ENCODE measurements at places on chromosomes 5 and 9.

- H3K4me3 ChIP-seq: no peak overlapping the region
- H3K36me3 ChIP-seq: no peaks in the 10 kb centered on the region
- no peaks in the 10 kb centered on the region for H3K4me1 ChIP-seq
- no peak for DNase-seq
- H3K27me3 ChIP-seq: no peaks in the 10 kb centered on the region
Observed at GRCh38 chr5:33035851-33036527, 324.9 kb downstream of the NPR3 start.

- H3K4me3 ChIP-seq: peak overlapping the region; percentile 41
- H3K36me3 ChIP-seq: peaks cover 16% of the 10 kb centered on the region
- H3K27ac ChIP-seq: peak overlapping the region; percentile 35
- H3K27me3 ChIP-seq: no peaks in the 10 kb centered on the region
Observed at GRCh38 chr5:141597394-141597793, 21.4 kb downstream of the DIAPH1 start.

GRCh38 chr5:1299511-1299850 is 4.6 kb upstream of the TERT start:
- H3K4me1 ChIP-seq: peaks cover 7% of the 10 kb centered on the region
- no peak for DNase-seq
- no peak overlapping the region for H3K27ac ChIP-seq

GRCh38 chr9:6418764-6419163 is 5.8 kb downstream of the UHRF2 start:
- H3K27ac ChIP-seq: peak overlapping the region; percentile 73
- no peaks in the 10 kb centered on the region for H3K27me3 ChIP-seq
- DNase-seq: no peak
- H3K4me1 ChIP-seq: peaks cover 56% of the 10 kb centered on the region
- H3K4me3 ChIP-seq: peak overlapping the region; percentile 72

DNA sequence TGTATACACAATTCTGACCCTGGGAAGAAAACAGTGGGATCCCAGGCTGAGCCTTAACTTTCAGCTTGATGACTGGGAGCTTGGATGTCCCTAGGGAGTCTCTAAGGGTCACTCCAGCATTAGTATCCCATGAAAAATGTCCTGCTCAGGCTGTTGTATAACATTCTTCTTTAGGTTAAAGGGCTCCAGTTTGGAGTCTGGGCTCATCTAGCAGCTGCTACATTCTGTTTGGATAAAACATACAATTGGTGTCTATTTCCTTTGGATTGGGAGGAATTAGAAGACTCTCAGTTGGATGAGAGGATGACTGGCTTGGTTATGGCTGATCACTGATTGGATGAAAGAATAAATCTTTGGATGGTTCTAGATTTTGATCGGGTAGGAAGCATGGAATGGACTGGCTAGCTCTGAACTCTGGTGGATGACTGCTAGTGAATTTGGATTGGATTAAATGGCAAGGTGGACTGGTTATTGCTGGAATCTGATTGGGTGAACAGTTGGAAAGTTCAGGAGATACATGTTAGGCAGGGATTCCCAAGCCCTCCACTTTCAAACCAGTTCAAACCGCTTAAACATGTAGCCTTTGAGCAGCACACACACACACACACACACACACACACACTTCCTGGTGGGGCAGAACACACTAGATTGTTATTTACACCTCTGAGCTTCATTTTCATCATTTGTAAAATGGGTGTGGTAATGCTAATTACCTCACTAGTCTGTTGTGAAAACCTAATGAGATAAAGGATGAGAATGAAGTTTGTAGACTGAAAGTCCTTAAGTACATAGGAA is 7.1 kb upstream of the MYOZ3 start:
- no peak for DNase-seq
- no peaks in the 10 kb centered on the region for H3K36me3 ChIP-seq
- H3K27me3 ChIP-seq: peaks cover 14% of the 10 kb centered on the region
- H3K4me1 ChIP-seq: peaks cover 6% of the 10 kb centered on the region

DNA sequence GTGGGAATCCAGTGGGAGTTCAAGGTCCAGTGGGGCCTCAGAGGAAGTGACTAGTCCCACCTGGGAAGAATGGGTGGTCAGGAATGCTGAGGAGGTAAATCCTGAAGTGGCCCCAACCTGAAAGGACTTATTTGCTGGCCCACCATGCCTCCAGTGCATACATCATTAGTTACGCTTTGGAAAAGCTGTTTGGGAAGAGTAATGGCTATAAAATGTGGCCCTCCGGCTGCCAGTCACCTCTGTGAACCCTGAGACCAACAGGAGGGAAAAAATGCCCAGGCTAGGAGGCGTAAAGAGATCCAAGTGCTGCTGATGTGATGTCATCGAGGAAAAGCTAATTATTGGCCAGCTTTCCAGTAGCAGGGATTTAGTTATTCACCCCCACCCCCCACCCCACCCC is 2.7 kb upstream of the SLC26A2 start:
- peaks cover 21% of the 10 kb centered on the region for H3K4me1 ChIP-seq
- no peak for DNase-seq
- H3K27me3 ChIP-seq: peaks cover 4% of the 10 kb centered on the region
- H3K4me3 ChIP-seq: no peak overlapping the region
- H3K27ac ChIP-seq: no peak overlapping the region

DNA sequence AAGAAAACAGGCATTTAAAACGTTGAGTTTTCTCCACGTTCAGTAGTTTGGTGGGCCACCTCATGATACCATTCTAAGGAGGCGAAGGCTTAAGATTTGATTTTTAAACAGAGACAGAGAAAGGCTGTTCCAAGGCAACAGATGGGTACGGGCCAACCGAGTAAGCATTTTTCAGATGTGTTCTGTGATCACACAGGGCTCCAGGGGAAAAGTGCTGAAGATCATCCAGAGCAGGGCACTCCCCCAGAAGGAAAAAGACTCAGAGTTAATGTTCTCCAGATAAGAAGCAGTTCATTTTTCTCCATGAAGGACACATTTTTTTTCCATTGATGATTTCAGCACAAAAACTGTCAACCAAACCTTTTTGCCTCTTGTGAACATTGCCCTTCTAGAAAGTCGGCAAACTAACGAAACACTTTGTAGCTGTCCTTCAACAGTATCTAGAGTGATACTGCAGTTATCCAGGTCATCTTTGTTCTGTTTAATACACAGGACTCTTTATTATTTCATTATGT is 138.7 kb downstream of the ALDH1A1 start:
- no peaks in the 10 kb centered on the region for H3K27me3 ChIP-seq
- no peaks in the 10 kb centered on the region for H3K4me1 ChIP-seq
- H3K4me3 ChIP-seq: no peak overlapping the region
- no peaks in the 10 kb centered on the region for H3K36me3 ChIP-seq

DNA sequence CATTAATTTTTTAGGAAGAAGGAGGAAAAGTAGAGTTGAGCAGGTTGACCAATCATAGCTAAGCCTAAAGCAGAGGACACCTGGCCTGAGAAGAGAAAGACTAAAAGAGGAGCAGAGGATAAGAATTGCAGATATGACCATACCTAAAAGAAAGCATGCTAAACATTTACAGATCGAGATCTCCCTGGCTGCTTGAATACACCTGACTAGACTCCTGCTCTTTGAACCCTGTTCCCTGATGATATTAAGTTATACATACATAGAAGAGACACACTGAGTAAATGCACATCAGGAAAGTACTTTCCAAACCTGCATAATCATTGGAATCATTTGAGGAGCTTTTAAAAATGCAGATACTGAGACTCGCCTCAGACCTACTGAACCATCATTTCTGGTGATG is 232.3 kb upstream of the ELL2 start:
- peaks cover 5% of the 10 kb centered on the region for H3K27me3 ChIP-seq
- H3K27ac ChIP-seq: no peak overlapping the region
- no peak for DNase-seq
- H3K4me3 ChIP-seq: no peak overlapping the region
- H3K4me1 ChIP-seq: no peaks in the 10 kb centered on the region

DNA sequence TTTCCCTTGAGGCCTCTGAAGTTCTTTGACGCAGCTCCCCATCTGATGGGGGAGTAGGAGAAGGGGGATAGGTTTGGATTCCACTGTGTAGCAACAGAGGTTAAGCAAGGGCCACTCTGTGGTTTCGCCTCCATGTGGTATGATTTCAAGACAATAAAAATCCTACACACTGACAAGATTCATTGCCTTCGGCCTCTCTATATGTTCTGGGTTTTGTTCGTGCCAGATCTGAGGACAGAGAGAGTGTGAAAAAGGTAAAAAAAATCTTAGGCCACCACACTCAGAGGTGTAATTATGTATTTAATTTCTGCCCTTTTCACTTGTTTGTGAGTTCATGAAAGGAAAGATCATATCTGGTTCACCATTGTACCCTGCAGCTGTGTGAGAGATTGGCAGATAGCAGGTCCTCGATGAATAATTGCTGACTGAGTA is 715.2 kb upstream of the ZNF608 start:
- no peak overlapping the region for H3K27ac ChIP-seq
- no peaks in the 10 kb centered on the region for H3K36me3 ChIP-seq
- H3K4me3 ChIP-seq: no peak overlapping the region
- H3K4me1 ChIP-seq: no peaks in the 10 kb centered on the region
- no peaks in the 10 kb centered on the region for H3K27me3 ChIP-seq

DNA sequence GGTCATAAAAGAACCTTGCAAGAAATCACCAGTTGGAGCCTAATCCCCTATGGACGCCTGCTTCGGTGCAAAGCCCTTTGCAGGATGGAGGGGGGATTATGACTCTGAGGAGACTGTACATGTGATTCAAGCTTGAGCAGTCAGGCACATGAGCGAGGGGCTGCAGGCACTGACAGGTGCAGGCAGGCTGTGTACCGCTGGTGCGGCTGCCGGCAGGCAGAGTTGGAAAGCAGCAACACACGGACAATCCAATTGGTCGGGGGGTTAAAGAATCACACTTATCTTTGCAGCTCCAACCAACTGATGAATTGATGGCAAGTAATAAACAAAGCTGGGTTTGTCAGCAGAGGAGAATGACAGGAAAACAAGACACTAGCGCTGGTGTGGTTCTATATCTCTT is 5.7 kb downstream of the WHRN start:
- H3K4me1 ChIP-seq: peaks cover 8% of the 10 kb centered on the region
- H3K36me3 ChIP-seq: no peaks in the 10 kb centered on the region
- no peak for DNase-seq
- H3K27ac ChIP-seq: no peak overlapping the region

- peak overlapping the region; percentile 89 for H3K27ac ChIP-seq
- peaks cover 20% of the 10 kb centered on the region for H3K36me3 ChIP-seq
- no peak for DNase-seq
- H3K4me1 ChIP-seq: peaks cover 26% of the 10 kb centered on the region
- no peaks in the 10 kb centered on the region for H3K27me3 ChIP-seq
- peak overlapping the region; percentile 92 for H3K4me3 ChIP-seq
Observed at GRCh38 chr9:133032171-133032570, 1.4 kb downstream of the GTF3C5 start.

DNA sequence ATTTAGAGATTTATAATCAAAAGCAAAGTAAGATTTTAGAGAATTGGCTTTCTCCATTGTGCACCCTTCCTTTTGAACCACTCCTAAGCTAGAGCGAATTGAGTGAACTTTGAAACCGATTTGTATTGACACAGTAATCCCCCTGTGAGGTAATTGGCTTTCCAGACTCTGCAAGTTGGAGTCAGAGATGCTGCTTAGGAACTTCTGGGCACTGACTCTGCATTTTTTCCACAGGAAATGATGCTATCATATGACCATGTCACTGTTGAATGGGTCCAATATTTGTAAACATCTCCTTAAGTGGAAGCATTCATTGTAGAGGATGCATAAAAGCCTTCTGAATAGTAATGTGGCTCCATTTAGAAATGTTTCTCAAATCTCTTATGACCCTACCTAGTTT is 394.4 kb upstream of the ZNF608 start:
- no peaks in the 10 kb centered on the region for H3K4me1 ChIP-seq
- no peak overlapping the region for H3K27ac ChIP-seq
- no peaks in the 10 kb centered on the region for H3K36me3 ChIP-seq
- DNase-seq: no peak
- H3K27me3 ChIP-seq: no peaks in the 10 kb centered on the region

- H3K27me3 ChIP-seq: no peaks in the 10 kb centered on the region
- H3K4me1 ChIP-seq: peaks cover 33% of the 10 kb centered on the region
- H3K4me3 ChIP-seq: no peak overlapping the region
- H3K27ac ChIP-seq: no peak overlapping the region
Observed at GRCh38 chr9:92740446-92740961, 24.1 kb downstream of the BICD2 start.

- no peak for DNase-seq
- H3K27ac ChIP-seq: no peak overlapping the region
- no peak overlapping the region for H3K4me3 ChIP-seq
- peaks cover 5% of the 10 kb centered on the region for H3K27me3 ChIP-seq
- H3K4me1 ChIP-seq: no peaks in the 10 kb centered on the region
- H3K36me3 ChIP-seq: no peaks in the 10 kb centered on the region
Observed at GRCh38 chr9:128043467-128043868, 23.7 kb downstream of the NAIF1 start.

DNA sequence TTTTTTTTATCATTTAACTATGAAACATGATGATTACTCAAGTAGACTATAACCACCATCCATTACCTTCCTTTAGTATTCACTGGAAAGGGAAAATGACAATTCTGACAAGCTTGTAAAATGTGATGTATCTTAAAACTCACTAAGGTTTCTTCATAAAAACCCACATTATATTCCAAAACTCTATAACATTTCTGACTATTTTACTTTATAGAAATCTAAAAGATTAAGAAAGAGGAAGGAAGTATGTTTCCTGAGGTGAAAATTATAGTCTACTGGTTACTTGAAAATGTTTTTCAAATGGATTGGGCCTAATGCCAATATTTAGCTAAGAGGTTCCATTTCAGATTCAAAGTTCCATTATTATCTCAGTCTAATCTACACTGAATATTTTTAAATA is 1982.2 kb upstream of the C9orf72 start:
- H3K4me1 ChIP-seq: no peaks in the 10 kb centered on the region
- no peak overlapping the region for H3K27ac ChIP-seq
- H3K27me3 ChIP-seq: no peaks in the 10 kb centered on the region
- H3K4me3 ChIP-seq: no peak overlapping the region
- no peak for DNase-seq
- H3K36me3 ChIP-seq: no peaks in the 10 kb centered on the region

DNA sequence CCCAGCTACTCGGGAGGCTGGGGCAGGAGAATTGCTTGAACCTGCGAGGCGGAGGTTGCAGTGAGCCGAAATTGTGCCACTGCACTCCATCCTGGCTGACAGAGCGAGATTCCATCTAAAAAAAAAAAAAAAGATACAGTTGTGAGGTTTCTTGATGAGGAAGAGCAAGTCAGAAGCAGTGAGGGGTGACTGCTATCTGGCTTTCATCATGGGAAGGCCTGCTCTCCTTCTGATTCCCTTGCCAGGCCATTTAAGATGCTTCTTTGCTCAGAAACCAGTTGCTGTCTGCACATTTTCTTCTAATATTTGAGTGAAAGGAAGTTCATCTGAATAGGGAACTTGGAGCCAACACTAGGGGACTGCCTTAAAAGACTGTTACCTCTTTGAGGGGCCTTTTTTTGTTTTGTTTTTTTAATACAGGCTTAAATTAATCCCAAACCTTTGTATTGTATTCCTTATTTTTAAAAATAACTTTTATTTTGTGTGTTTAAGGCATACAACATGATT is 201.9 kb downstream of the ARHGAP26 start:
- H3K4me1 ChIP-seq: peaks cover 23% of the 10 kb centered on the region
- H3K27me3 ChIP-seq: no peaks in the 10 kb centered on the region
- H3K27ac ChIP-seq: no peak overlapping the region
- no peak overlapping the region for H3K4me3 ChIP-seq
- DNase-seq: no peak

DNA sequence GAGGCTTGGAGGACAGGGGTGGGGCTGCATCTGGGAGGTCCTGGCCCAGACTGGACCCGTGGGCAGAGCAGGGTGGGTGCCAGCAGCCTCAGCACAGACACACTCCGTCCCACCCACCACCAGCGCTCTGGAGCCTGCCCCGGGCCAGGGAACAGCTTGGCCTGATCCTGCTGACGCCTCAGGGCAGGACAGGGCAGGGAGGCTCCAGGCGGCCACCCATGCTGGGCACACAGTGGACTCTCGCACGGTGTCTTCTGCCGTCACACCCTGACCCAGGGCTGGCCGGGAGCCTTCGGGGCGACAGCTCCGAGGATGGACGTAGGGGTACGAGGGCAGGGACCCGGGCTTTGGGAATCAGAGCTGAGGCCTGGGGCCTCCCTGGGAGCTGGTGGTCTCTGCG is 8.2 kb upstream of the PTGDS start:
- H3K27ac ChIP-seq: no peak overlapping the region
- H3K27me3 ChIP-seq: peaks cover 5% of the 10 kb centered on the region
- no peaks in the 10 kb centered on the region for H3K36me3 ChIP-seq

Data from T-helper 2 cell treated with Interferon-gamma antibody and Interleukin-4, amounts not matched to agents 5 μg/mL and 100 μg/mL, for 36 hours (primary cell).